MG63 (cell line): ENCODE measurements at places on chromosomes 6 and 20.

DNA sequence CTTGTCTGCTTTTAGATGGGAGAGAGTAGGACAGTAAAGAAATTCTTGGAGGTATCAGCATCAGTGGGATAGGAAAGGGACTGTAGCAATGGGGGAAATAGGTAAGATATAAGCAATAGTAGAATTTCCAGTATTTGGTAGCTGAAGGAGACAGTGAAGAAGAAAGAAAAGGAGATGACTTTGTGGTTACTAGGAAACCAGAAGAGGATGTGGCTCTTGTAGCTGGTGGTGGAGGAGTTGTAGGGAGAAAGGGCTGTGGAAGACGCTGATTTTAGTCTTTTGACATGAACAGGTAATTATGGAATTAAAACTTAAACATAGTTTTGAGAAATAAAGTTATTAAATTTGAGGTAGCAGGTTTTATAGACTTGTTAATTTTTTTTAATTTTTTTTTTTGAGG, 26.1 kb downstream of the SH3BGRL2 start:
- DNase-seq: no peak

DNA sequence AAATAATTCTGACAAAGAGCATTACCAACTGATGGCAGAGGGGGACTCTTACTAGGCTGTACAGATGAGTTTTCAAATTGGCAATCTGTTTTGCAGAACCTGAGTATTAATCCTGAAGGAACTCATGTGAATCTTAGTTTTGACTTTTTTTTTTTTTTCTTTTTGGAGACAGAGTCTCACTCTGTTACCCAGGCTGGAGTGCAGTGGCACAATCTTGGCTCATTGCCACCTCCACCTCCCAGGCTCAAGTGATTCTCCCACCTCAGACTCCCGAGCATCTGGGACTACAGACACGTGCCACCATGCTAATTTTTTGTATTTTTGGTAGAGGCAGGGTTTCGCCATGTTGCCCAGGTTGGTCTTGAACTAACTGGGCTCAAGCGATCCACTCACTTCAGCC, 49.3 kb downstream of the KCTD20 start:
- no peak for DNase-seq

GRCh38 chr6:109454496-109455436, 806 bp downstream of the MICAL1 start:
- no peak for DNase-seq

- DNase-seq: no peak
Observed at GRCh38 chr6:39754514-39755115, 29.4 kb upstream of the KIF6 start.

GRCh38 chr6:108798670-108799353, 49.4 kb upstream of the ARMC2 start:
- DNase-seq: no peak
